ENCODE measurements at places on chromosomes 16 and 17.

GRCh38 chr16:74232806-74233465 is 63.7 kb upstream of the PSMD7 start:
- DNase-seq = no peak

DNA sequence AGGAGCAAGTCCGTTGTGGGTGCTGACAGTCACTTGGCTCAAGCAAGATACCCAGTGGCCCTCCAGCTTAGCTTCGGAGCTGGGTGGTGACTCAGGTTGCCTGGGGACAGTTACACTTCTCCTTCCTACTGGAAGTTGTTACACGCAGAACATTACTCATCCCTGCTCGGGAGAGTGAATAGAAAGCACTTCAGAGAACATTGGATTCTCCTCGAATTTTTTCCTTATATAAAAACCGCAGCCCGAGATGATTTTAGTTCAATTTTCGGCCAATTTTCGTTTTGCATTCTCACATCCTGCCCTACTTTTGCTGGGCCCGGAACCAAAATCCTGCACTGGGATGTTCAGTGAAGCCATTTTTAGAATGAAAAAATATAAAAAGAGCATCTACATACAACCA is 99.7 kb downstream of the ELAC2 start:
- no peak for DNase-seq

DNA sequence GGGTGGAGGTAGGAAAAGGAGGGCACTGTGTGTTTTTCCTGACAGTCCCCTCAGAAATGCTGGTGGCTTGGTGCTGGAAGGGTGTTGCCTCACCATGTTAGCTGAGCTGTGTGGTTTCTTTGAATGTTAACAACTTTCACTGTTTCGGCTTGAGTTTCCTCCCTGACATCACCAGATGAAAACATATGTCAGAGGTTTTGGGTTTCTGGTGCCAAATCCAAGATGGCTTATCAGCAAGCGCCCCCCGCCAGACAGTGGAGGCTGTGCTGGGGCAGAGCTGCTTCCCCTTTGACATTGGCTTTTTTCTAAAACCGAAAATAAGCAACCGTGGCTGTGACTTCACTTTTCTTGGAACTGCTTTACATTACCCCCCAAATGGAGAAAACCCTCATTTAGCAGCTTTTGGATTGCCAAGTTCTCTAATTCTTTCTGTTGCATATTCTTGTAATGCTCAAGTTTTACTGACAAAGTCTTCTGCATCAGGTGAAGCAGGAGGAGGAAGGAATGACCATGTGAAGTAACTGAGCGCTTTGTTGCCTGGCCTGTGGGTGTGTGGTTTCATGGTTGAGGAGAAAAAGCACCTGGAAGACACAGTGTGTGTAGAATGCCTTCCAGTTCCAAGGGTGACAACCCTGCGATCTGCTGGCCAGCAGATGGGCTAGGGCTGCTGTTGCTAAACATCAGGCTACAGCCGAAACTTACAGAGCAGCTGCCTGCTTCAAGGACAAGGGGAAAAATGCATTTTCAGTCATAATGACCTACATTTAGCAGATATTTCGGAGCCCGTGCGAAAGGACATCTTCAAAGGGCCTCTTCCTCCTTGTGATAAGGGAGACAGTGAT is 9.7 kb downstream of the RMI2 start:
- peak; percentile 74 for DNase-seq

DNA sequence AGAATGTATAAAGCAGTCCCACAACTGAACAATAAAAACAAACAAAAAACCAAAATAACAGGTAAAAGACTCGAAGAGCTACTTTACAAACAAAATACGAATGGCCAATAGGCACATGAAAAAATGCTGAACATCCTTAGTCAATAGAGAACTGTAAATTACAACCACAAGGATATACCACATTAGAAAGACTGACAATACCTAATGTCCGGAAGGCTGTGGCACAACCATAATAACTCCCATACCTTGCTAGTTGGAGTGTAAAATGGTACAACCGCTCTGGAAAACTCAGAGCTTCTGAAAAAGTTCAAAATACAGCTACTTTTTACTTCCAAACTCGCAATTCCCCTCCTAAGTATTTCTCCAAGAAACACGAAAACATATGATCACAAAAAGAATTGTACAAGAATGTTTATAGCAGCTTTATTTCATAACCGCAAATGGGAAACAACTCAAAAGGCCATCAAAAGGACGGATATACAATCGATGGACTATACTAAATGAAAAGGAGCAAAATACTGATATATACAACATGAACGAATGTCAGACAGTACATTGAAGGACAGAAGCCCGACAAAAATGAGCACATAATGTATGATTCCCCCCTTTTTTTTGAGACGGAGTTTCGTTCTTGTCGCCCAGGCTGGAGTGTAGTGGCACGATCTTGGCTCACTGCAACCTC is 2.3 kb downstream of the TP53 start:
- DNase-seq = no peak

DNA sequence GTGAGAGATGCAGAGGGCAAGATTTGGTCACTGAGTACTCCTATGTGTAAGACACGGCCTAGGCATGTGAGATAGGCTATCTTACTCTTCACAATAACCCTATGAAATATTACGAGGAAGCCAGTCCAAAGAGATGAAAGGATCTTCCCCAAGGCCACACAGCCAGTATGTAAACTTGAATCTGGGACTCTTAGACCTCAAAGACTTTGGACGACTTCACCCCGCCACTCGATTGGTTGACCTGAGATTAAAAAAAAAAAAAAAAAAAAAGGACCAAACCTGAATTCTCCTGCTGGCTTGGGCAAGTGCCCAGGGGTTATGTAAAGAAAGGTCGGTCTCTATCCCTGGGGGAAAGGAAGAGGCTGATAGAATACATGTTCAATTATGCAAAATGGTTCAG is 33.1 kb downstream of the PIPOX start:
- DNase-seq = no peak

- DNase-seq = no peak
Measured at GRCh38 chr17:27458524-27458908, 2.3 kb downstream of the KSR1 start.

DNA sequence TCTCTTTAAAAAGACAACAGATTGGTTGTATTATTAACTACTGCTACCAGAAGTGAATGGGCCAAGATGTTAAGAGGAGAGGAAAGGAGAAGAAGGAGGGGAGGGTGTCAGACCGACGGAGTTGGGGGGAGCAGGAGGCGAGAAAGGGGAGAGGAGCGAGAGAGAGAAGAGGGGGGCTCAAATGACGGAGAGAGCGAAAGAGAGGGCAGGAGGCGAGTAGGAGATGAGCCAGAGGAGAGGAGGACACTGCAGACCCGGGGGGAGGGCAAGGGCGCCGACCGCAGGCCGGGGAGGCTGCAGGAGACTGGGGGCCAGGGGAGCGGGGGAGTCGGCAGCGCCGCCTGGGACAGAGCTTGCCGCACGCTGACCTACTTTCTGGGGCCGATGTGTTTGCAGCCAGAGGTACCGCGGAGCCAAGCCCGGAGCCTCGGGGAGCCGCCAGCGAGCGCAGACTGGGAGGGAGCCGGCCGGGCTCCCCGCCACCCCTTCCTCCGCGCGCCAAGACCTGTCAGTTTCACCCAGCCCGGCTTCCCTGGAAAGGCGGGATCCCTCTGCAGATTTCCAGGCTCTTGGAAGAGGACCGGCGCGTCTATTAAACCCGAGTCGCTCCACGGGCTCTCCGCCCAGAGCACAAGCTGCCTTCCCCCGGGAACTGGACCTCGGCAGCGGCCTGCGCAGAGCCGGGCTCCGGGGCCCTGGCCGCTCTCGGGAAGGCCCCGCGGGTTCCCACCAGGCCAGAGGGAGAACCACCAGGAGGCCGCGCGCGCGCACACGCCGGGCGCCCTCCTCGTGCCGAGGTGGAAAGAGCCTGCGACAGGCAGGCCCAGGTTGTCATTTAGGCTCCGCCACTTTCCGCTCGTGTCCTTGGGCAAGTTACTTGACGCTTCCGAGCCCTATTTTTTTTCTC is 74.6 kb downstream of the CMC2 start:
- no peak for DNase-seq

- peak; percentile 79 for DNase-seq
Measured at GRCh38 chr17:75753514-75754377, 11.2 kb downstream of the GALK1 start.

Measured in activated T-cell treated with anti-CD3 and anti-CD28 coated beads, Interleukin-2, amount 50 U/mL, for 1 hour (primary cell).